ENCODE measurements at places on chromosomes 1 and 21. TPM values are rescaled to one million over a fixed set of nuclear protein-coding genes. Genes with fewer than 3 reads are reported as not detected.

- DNase-seq: no peak
- no peak overlapping the region for H3K4me3 ChIP-seq
- peaks cover 1% of the 10 kb centered on the region for H3K27me3 ChIP-seq
- H3K4me1 ChIP-seq: peaks cover 28% of the 10 kb centered on the region
- H3K36me3 ChIP-seq: no peaks in the 10 kb centered on the region
Measured at GRCh38 chr1:32729254-32730046, 26.9 kb upstream of the SYNC start.

The S1PR1 gene
- 220 TPM for total RNA-seq

- no peak for DNase-seq
- H3K4me3 ChIP-seq: no peak overlapping the region
- H3K27ac ChIP-seq: no peak overlapping the region
- no peaks in the 10 kb centered on the region for H3K36me3 ChIP-seq
- H3K27me3 ChIP-seq: no peaks in the 10 kb centered on the region
- no peaks in the 10 kb centered on the region for H3K4me1 ChIP-seq
Measured at GRCh38 chr1:222060210-222060916, 318.5 kb upstream of the DUSP10 start.

The AMY2A gene
- total RNA-seq: not detected

- no peaks in the 10 kb centered on the region for H3K4me1 ChIP-seq
- no peak for DNase-seq
- H3K27me3 ChIP-seq: no peaks in the 10 kb centered on the region
- no peak overlapping the region for H3K27ac ChIP-seq
- H3K4me3 ChIP-seq: no peak overlapping the region
Measured at GRCh38 chr1:96559707-96560596, 161.6 kb upstream of the PTBP2 start.

GRCh38 chr21:42887326-42887725 lies 5.8 kb upstream of the NDUFV3 start:
- peaks cover 2% of the 10 kb centered on the region for H3K4me1 ChIP-seq
- no peak overlapping the region for H3K4me3 ChIP-seq
- no peak overlapping the region for H3K27ac ChIP-seq

The KCNE2 gene
- not detected for total RNA-seq

DNA sequence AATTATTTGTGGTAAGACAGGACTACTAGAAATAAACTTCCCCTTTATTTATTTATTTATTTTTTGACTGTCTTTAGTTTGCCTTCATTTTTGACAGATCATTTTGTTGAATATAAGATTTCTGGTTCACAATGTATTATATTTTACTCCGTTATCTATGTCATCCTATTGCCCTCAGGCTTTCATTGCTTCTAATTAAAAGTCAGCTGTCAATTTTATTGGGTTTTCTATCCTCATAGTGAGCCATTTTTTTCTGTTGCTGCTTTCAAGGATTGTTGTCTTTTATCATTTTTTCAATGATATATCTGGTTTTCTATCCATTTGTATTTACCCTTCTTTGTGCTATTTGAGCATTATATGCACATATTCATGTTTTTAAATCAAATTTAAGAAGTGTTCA lies 866.2 kb downstream of the LRRIQ3 start:
- no peak overlapping the region for H3K27ac ChIP-seq
- no peak overlapping the region for H3K4me3 ChIP-seq
- H3K36me3 ChIP-seq: no peaks in the 10 kb centered on the region
- no peak for DNase-seq

- H3K4me3 ChIP-seq: no peak overlapping the region
- H3K4me1 ChIP-seq: peaks cover 6% of the 10 kb centered on the region
- no peak for DNase-seq
- no peak overlapping the region for H3K27ac ChIP-seq
Measured at GRCh38 chr1:228208831-228209551, 1.1 kb downstream of the OBSCN start.

DNA sequence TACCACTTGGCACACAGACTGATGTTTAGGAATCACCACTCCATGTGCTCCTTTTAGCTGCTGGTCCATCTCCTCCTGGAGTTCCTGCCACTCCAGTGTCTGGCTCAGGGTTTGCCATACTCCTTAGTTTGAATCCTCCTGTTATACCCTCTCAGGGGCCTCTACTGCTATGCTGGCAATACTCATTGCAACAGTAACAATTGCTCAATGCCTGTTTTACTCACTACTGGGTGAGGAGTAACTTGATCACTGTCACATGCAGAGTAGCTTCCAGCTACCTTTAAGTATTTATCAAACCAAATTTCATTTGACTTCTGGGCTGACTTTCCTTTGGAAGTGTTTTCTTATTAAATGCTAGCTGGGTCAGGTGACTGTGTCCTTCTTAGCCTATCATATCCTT lies 107.2 kb upstream of the WLS start:
- DNase-seq: no peak
- no peak overlapping the region for H3K4me3 ChIP-seq
- H3K36me3 ChIP-seq: no peaks in the 10 kb centered on the region
- no peak overlapping the region for H3K27ac ChIP-seq

GRCh38 chr1:205045146-205045545 lies 2.1 kb downstream of the CNTN2 start:
- H3K4me1 ChIP-seq: no peaks in the 10 kb centered on the region
- H3K4me3 ChIP-seq: no peak overlapping the region
- no peak for DNase-seq
- H3K36me3 ChIP-seq: no peaks in the 10 kb centered on the region

- no peak overlapping the region for H3K27ac ChIP-seq
- no peaks in the 10 kb centered on the region for H3K27me3 ChIP-seq
- no peaks in the 10 kb centered on the region for H3K4me1 ChIP-seq
- H3K36me3 ChIP-seq: no peaks in the 10 kb centered on the region
- no peak for DNase-seq
Measured at GRCh38 chr1:73034271-73034670, 751.9 kb upstream of the NEGR1 start.

The NUDT4B gene
- total RNA-seq: 0.70 TPM

The URB2 gene
- 8.3 TPM for total RNA-seq

DNA sequence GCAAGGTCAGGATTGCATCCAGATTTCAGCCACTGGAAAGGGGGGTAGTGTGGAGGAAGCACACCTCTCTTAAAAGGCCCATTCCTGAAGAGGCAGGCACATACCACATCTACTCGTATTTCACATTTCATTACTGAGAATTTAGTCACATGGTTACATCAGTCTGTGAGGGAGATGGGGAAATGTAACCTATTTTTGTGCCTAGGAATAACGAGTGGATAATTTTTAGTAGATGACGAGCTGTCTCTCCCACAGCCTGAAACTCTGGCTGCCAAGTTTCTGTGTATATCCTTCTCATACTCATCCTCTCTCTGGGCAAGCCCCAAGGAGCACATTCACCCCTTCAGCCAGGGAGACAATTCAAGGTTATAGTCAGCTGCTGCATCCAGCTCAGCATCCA lies 10.3 kb upstream of the C21orf91 start:
- no peak for DNase-seq
- H3K36me3 ChIP-seq: peaks cover 7% of the 10 kb centered on the region
- H3K27me3 ChIP-seq: peaks cover 3% of the 10 kb centered on the region
- no peak overlapping the region for H3K4me3 ChIP-seq
- H3K4me1 ChIP-seq: no peaks in the 10 kb centered on the region
- no peak overlapping the region for H3K27ac ChIP-seq

The DENND2D gene
- total RNA-seq: 207 TPM

DNA sequence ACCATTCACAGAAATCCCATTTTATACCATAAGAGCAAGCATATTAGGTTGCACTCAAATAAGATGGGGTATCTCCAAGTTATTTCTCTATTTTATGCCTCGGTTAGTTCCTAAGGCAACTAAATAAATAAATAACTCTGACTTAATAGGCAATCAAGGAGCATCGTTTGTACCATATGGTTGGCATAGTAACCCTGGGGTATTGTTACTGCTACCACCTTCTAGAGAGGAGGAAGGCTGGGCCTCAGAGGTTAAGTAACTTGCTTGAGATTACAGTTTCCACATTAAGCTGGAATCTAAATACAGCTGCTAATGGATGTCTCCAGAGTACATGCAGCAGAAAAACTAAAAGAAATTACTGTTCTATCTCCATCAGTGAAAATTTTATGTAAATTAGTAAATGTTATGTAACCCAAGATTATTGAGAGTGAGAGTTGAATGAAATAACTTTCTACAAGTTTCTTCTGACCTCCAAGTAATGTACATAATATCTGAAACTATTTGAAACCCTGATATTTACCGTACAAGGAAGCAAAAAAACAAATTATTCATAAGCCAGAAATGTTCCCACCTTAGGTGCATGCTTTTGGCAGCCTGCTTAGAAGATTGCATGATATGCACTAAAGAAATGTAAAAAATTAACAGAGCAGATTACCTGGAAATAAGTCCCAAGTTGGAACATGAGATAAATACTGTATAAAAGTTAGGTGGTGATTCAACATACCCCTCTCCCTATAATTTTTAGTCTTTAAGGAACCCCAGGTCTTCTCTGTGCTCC lies 127.0 kb downstream of the CRB1 start:
- H3K4me3 ChIP-seq: no peak overlapping the region
- no peak overlapping the region for H3K27ac ChIP-seq
- H3K27me3 ChIP-seq: peaks cover 4% of the 10 kb centered on the region
- H3K4me1 ChIP-seq: peaks cover 12% of the 10 kb centered on the region
